ENCODE measurements at places on chromosomes 16 and 17. TPM values are rescaled to one million over a fixed set of nuclear protein-coding genes. Genes with fewer than 3 reads are reported as not detected.

ABCA10 gene
- not detected for total RNA-seq

MT3 gene
- 30.7 TPM for total RNA-seq

FAM171A2 gene
- 0.78 TPM for total RNA-seq

PROCA1 gene
- total RNA-seq, result 5.1 TPM

KRT27 gene
- not detected for total RNA-seq

BAHCC1 gene
- 0.40 TPM for total RNA-seq

MMP28 gene
- total RNA-seq, result 0.41 TPM

PKMYT1 gene
- 121 TPM for total RNA-seq

TMEM92 gene
- total RNA-seq, result not detected

ZG16 gene
- total RNA-seq, result not detected

HLF gene
- 0.25 TPM for total RNA-seq

ZNF423 gene
- not detected for total RNA-seq

LRRC46 gene
- 0.38 TPM for total RNA-seq

GGA2 gene
- total RNA-seq, result 96.9 TPM

MAPT gene
- 1.3 TPM for total RNA-seq

IRX6 gene
- total RNA-seq, result not detected

GNGT2 gene
- 21.7 TPM for total RNA-seq

CD300H gene
- total RNA-seq, result not detected

P2RX1 gene
- total RNA-seq, result 0.43 TPM

CFAP52 gene
- not detected for total RNA-seq

COG4 gene
- 38.0 TPM for total RNA-seq

KRTAP17-1 gene
- total RNA-seq, result not detected

MC1R gene
- 2.5 TPM for total RNA-seq

AOC2 gene
- 3.3 TPM for total RNA-seq

HCFC1R1 gene
- total RNA-seq, result 24.2 TPM

HOXB5 gene
- not detected for total RNA-seq

NUP85 gene
- 116 TPM for total RNA-seq

DNASE1 gene
- 12.1 TPM for total RNA-seq

CPHXL2 gene
- total RNA-seq, result not detected

TPSG1 gene
- total RNA-seq, result not detected

CHAD gene
- not detected for total RNA-seq

HSF5 gene
- total RNA-seq, result 3.9 TPM

MGRN1 gene
- total RNA-seq, result 70.8 TPM

ALOX12 gene
- total RNA-seq, result not detected

HSPB9 gene
- not detected for total RNA-seq

ABCA8 gene
- total RNA-seq, result not detected

CIBAR2 gene
- total RNA-seq, result not detected

MYOCD gene
- not detected for total RNA-seq

CBLN1 gene
- not detected for total RNA-seq

MSRB1 gene
- 15.5 TPM for total RNA-seq

CIITA gene
- 5.3 TPM for total RNA-seq

GPRC5C gene
- total RNA-seq, result 2.0 TPM

HS3ST3A1 gene
- total RNA-seq, result 0.11 TPM

DNAH3 gene
- total RNA-seq, result 0.02 TPM

STAC2 gene
- total RNA-seq, result 0.56 TPM

EZH1 gene
- 23.1 TPM for total RNA-seq

PRCD gene
- total RNA-seq, result not detected

ADORA2B gene
- total RNA-seq, result 4.2 TPM

ARL5C gene
- not detected for total RNA-seq

Measured in activated CD8-positive, alpha-beta T cell treated with anti-CD3 and anti-CD28 coated beads for 36 hours (primary cell).